ENCODE measurements at places on chromosomes 5 and 9.
A peak's percentile ranks its signal among the peaks of the same experiment; 100 is the strongest.

GRCh38 chr9:2758898-2759510 is 41.7 kb downstream of the KCNV2 start:
- no peak for DNase-seq

GRCh38 chr5:151522226-151522625 is 68.9 kb downstream of the FAT2 start:
- no peak for DNase-seq

DNA sequence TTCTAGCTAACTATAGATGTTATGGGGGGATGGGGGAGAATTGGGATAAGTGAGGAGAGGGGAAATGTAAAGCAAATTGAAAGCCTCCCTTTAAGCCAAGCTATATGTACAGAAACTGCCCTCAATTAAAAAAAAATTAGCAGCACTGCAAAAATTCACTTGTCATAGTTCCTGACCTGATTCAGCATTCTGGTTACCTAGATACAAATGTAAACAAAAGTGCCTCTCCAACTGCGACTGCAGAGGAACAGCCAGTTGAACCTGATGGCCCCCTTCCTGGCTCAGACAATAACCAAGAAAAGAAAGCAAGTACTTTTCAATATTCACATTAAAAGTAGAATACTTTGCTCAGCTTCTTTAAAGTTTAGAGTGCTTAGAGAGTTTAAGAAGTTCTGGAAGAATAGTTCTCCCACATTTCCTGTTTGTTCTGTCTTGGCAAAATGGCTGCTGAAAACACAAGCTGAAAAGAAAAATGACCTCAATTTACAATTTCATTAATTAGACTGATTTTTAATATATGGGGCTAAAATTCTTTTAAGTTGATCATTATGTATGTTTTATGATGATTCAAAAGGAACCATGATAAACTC is 1.5 kb downstream of the FAM81B start:
- no peak for DNase-seq

DNA sequence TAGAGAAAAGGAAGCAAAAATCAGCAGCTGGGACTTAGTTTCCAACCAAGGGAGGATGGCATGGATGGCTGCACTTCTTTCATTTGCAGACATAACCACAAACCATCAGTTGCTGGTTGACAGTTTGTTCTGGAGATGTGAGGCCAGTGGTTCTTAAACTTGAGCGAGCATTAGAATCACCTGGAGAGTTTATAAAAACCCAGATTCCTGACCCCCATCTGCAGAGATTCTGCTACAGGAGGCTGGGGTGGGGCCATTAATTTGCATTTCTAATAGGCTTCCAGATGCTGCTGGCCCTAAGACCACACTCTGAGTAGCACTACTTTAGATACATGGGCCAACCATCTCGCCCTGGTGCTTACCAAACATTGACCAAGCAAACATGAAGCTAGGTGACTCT is 60.8 kb downstream of the MARCHF3 start:
- DNase-seq: no peak

DNA sequence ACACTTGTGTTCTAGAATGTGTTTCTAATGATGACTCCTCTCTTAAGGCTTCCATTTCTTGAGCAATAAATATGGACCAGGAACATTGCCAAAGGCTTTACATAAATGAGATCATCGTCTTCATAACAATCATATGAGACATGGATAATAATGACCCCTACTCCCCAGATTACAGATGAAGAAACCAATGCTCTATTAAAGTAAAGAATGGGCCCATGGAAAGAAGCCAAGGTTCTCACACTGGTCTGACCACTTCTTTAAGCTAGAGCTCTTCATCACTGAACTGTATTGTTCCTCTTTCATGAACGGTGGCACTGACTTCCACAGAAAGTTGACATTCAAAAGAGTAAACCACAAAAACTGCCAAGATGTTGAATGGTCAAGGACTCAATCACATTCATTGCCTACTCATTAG is 65.3 kb downstream of the MARCHF3 start:
- DNase-seq: no peak

DNA sequence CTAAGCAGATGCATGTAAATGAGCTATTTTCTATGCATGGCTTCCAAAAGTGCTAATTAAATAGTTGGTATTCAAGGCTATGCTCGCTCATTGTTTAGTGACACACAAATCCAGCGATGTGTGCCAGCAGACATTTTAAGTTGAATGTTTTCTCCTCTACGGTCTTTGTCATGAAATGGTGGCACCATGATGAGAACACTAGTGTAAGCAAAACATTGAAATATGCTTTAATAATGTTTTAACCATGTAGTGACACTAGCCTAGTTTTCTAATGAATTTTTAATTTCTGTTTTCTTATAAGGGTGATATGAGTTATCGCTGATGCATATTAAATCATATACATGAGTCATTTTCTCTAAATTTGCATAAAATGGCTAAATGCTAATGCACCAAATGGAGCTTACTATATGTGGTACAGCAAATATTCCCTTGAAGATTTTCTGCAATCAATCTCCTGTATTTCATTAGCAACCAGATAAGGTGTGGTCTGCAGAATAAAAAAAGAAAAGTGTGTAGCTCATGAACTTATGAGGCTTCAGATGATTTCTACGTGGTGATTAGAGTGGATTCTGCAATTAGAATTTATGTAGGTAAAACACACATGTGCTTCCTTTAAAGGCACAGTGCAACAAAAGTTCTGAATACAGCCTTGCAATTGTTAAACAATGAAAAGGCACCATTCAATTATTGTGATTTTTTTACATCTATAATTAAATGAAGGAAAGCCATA is 226.6 kb downstream of the MEF2C start:
- no peak for DNase-seq

- no peak for DNase-seq
Measured at GRCh38 chr5:149079883-149080282, 17.0 kb upstream of the SH3TC2 start.

GRCh38 chr5:135048286-135048685 is 14.3 kb upstream of the PITX1 start:
- DNase-seq: no peak

GRCh38 chr5:176851871-176852658 is 41.7 kb downstream of the UNC5A start:
- peak; percentile 40 for DNase-seq

DNA sequence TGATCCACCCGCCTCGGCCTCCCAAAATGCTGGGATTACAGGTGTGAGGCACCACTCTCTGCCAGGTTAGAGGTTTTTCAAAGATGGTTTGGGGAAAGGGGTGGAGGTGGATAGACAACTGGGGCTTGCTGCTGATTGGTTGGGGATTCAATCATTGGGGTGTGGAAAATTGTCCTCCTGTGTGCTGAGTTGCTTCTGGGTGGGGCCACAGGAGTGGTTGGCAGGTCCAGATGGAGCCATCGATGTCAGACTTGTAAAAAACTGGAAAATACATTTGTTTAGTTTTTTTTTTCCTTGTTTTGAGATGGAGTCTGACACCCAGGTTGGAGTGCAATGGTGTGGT is 61.9 kb upstream of the CLINT1 start:
- DNase-seq: no peak

GRCh38 chr5:40401284-40402006 is 278.3 kb upstream of the PTGER4 start:
- no peak for DNase-seq

- DNase-seq: no peak
Measured at GRCh38 chr5:66906021-66906420, 290.6 kb downstream of the CD180 start.

DNA sequence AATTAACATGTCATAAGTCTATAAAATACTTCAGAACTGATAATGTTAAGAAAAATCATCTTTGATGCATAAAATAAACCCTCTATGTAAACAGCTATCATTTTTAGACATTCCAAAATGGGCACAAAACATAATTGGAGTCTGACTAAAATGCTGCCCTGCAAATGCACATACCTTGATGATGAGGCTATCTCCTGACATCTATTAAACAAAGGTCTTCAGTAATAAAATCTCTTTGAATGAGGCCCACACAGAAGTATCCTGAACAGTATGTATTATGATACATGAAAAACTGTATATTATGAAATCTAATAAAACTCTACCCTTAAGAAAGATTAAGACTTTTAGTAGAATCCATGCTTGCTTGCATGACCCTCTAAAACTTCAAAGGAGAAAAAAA is 66.1 kb downstream of the FBXL17 start:
- DNase-seq: no peak

DNA sequence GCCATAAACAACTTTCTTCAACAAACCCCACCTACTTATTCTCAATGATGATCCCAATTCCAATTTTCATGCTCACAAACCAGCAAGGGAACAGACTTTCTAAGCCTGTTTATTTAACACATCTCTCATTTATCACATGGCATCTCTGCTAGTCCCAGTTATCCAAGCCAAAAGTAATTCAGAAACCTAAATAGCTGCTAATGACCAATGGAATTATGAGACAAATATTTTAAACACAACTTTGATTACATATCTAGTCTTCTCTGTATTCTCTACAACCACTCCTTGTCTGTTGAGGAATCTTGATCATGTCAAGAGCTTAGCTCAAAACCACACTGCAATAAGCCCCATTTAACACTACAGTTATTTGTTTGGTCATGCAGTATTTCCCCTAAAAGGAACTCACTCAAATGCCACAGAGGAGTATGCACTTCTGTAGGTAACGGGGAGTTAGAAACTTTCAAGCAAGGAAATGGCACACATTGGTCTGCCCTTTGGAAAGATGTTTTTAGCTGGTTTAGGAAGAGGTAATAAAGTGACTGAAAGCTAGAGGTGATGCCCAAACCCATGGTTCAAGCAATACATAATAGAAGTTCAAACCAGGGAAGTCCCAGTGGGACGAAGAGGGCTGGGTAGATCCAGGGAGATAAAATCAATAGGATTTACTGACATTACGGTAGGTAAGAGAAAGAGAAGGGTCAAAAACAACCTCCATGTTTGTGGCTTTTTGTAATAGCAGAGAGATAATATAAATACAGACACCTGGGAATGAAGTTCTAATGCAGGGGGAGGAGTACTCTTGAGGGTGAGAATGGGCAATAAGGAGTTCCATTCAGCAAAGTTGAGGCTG is 42.1 kb upstream of the HTR4 start:
- DNase-seq: no peak

GRCh38 chr5:27252911-27253310 is 214.5 kb upstream of the CDH9 start:
- DNase-seq: no peak

DNA sequence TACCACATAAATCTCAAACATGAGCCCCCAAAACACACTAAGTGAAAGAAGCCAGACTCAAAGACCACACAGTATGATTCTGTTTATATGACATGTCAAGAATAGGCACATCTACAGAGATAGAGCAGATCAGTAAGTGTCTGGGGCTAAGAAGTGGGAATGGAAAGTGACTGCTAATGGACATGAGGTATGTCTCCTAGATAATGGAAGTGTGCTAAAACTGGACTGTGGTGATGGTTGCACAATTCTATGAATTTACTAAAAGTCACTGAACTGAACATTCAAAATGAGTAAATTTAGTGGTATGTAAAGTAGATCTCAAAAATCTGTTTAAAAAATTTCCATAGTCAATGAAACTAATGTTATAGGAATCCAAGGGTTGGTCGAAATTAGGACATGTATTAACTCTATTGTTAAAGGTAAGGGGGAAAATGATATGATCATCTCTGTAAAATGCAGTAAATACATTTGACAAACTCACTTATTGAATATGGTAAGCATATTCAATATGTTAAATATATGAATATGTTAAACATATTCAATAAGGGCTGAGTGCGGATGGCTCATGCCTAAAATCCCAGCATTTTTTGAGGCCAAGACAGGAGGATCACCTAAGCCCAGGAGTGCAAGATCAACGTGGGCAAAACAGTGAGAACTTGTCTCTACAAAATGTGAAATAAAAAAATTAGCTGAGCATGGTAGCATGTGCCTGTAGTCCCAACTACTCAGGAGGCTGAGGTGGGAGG is 51.7 kb downstream of the NUP155 start:
- no peak for DNase-seq

GRCh38 chr5:169627551-169627950 is 9.5 kb upstream of the DOCK2 start:
- no peak for DNase-seq

- DNase-seq: peak; percentile 14
Measured at GRCh38 chr5:168039566-168040248, 251.7 kb upstream of the WWC1 start.

- DNase-seq: no peak
Measured at GRCh38 chr5:126852091-126852571, 75.2 kb downstream of the LMNB1 start.

- DNase-seq: no peak
Measured at GRCh38 chr9:90544488-90544887, 98.1 kb downstream of the DIRAS2 start.

DNA sequence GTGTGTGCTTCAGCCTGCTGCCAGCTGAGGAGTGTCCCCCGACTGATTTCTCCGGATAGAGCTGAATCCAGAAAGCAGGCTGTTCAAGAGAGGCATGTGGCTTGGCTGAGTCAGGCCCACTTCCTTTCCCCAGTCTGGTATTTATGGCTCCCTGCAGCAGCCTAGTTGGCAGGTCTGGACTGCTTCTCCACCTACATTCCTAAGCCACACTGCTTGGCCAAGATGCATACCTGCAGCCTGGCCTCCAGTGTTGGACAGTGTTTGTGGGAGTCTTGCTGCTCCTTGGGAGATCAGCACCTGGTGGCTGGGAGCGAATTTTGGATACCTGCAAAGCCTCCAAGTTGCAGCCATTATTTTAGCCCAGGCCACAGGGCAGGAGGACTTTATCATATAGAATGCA is 670.8 kb downstream of the ACTL7B start:
- DNase-seq: no peak

- no peak for DNase-seq
Measured at GRCh38 chr9:88587885-88588649, 53.1 kb downstream of the NXNL2 start.

DNA sequence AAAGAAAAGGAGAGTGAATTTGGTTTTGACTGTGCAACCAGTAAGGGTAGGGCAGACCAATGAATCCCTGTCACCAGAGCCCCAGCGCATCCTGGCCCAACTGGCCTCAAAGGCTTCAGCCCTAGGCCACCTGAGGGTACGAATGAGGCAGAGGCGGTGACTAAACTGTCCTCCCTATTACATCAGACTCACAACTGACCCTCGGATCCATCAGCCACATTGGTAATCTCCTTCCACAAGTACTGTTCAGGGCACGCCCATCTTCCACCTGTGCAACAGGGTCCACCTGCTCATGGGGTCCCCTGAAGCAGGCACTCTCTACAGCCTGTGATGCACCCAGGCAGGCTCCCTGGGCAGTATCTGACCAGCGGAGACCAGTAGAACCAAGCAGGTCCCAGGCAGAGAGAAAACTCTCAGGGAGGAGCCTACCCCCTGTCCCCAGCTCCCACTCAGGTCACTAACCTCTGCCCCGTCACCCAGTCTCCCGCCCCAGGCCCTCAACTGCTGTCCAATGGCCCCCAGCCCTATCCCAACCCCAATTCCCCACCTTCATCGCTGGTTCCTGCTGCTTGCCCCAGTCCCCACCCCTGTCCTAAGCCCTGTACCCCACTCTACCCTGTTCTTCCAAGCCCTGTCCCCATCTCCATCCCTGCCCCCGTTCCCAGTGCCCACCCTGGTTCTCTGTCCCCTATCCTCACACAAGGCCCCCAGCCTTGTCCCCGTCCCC is 904 bp downstream of the EDF1 start:
- no peak for DNase-seq

Data from NCI-H2171 (cell line).